Karpas-422 (cell line): ENCODE measurements at places on chromosomes 2 and 18. TPM values are rescaled to one million over a fixed set of nuclear protein-coding genes. Genes with fewer than 3 reads are reported as not detected.

Gene LRRC30
- not detected in 2 replicates for total RNA-seq

Gene TRIM43
- not detected in 2 replicates for total RNA-seq

DNA sequence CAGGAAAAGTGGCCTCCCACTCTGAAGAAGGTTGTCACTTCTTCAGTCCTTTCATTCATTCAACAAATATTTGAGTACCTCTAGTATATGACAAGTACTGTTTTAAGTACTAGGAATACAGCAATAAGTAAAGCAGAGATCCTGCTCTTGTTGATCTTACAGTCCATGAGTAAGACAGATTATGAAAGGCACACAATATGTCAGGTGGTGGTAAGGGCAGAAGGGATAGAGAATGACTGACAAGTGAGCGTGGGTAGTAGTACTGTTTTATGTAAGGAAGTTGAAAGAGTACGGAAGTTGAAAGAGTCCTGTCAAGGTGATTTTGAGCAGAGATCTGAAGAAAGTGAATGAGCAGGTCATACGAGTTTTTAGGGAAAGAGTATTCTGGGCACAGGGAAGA, 111.3 kb downstream of the GALNT1 start:
- H3K4me3 ChIP-seq: no peak overlapping the region
- H3K27me3 ChIP-seq: no peaks in the 10 kb centered on the region
- peaks cover 73% of the 10 kb centered on the region for H3K36me3 ChIP-seq
- H3K27ac ChIP-seq: no peak overlapping the region
- no peak for DNase-seq

Gene ZRANB3
- 6.2 and 12.6 TPM in 2 replicates for total RNA-seq

Gene SH3BP4
- not detected in 2 replicates for total RNA-seq
